ENCODE measurements at places on chromosomes 4 and X. TPM values are rescaled to one million over a fixed set of nuclear protein-coding genes. Genes with fewer than 3 reads are reported as not detected.

GRCh38 chr4:164441109-164441508, 312.8 kb upstream of the SMIM31 start:
- H3K27ac ChIP-seq = no peak overlapping the region
- no peaks in the 10 kb centered on the region for H3K27me3 ChIP-seq
- H3K4me3 ChIP-seq = no peak overlapping the region
- peaks cover 38% of the 10 kb centered on the region for H3K4me1 ChIP-seq

GRCh38 chrX:116726806-116727205, 264.0 kb upstream of the CT83 start:
- no peaks in the 10 kb centered on the region for H3K4me1 ChIP-seq
- no peaks in the 10 kb centered on the region for H3K36me3 ChIP-seq
- H3K27ac ChIP-seq = no peak overlapping the region
- H3K4me3 ChIP-seq = no peak overlapping the region
- H3K27me3 ChIP-seq = no peaks in the 10 kb centered on the region

The EREG gene
- total RNA-seq = 0.50 TPM

The C4orf46 gene
- 42.2 TPM for total RNA-seq

The CSAG3 gene
- not detected for total RNA-seq

- H3K27ac ChIP-seq = no peak overlapping the region
- H3K27me3 ChIP-seq = no peaks in the 10 kb centered on the region
- H3K36me3 ChIP-seq = no peaks in the 10 kb centered on the region
- H3K4me3 ChIP-seq = no peak overlapping the region
Measured at GRCh38 chr4:73788411-73788810, 48.0 kb downstream of the CXCL8 start.

The LIMCH1 gene
- 4.2 TPM for total RNA-seq

GRCh38 chr4:134533068-134533467, 331.5 kb upstream of the PABPC4L start:
- no peaks in the 10 kb centered on the region for H3K36me3 ChIP-seq
- no peak for DNase-seq
- H3K27me3 ChIP-seq = no peaks in the 10 kb centered on the region
- H3K4me3 ChIP-seq = no peak overlapping the region
- H3K4me1 ChIP-seq = no peaks in the 10 kb centered on the region
- H3K27ac ChIP-seq = no peak overlapping the region

The BEND2 gene
- not detected for total RNA-seq

DNA sequence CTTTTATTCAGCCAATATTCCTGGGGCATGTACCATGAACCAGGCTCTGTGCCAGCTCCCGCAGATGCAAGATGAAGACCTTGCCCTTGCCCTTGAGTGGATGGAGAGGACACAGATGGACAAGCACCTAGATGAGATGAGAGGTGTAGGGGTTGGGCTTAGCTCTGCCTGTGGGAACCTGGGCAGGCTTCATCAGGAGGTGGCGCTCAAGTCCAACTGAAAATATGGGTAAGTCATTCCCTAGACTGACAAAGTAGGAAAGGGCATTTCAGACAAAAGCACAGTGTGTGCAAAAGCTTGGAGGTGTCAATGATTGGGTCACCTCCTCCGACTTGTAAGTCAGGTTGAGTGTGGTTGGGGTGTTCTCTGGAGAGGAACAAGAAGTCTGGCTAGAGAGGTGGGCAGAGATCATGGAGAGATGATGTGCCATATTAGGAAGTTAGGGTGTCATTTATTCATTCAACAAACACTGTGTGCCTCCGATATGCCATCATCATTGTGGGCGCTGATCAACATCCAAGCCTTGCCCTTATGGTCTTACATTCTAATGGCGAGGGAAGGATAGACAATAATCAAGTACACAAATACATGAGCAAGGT, 64.6 kb downstream of the ANAPC4 start:
- no peaks in the 10 kb centered on the region for H3K36me3 ChIP-seq
- no peaks in the 10 kb centered on the region for H3K27me3 ChIP-seq
- H3K4me3 ChIP-seq = no peak overlapping the region
- H3K27ac ChIP-seq = no peak overlapping the region
- H3K4me1 ChIP-seq = peaks cover 14% of the 10 kb centered on the region

The CXCL5 gene
- not detected for total RNA-seq

DNA sequence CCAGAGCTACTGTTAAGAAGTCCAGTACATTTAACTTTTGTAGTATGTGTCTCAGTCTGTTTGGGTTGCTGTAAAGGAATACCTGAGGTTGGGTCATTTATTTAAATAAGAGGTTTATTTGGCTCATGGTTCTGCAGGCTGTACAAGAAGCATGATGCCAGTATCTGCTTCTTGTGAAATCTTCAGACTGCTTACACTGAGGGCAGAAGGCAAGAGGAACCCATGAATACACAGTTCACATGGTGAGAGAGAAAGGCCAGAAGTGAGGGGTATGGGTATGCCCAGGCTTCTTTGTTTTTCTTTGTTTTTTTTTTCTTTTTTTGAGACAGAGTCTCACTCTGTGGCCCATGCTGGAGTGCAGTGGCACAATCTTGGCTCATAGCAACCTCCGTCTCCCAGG, 6.0 kb upstream of the CISD2 start:
- H3K4me1 ChIP-seq = no peaks in the 10 kb centered on the region
- no peak for DNase-seq
- H3K27me3 ChIP-seq = no peaks in the 10 kb centered on the region
- H3K4me3 ChIP-seq = no peak overlapping the region
- H3K36me3 ChIP-seq = no peaks in the 10 kb centered on the region

GRCh38 chr4:100117750-100118149, 72.5 kb downstream of the DDIT4L start:
- peak; percentile 46 for DNase-seq
- H3K27ac ChIP-seq = no peak overlapping the region
- no peaks in the 10 kb centered on the region for H3K36me3 ChIP-seq
- H3K27me3 ChIP-seq = no peaks in the 10 kb centered on the region
- H3K4me3 ChIP-seq = no peak overlapping the region
- H3K4me1 ChIP-seq = peaks cover 13% of the 10 kb centered on the region

DNA sequence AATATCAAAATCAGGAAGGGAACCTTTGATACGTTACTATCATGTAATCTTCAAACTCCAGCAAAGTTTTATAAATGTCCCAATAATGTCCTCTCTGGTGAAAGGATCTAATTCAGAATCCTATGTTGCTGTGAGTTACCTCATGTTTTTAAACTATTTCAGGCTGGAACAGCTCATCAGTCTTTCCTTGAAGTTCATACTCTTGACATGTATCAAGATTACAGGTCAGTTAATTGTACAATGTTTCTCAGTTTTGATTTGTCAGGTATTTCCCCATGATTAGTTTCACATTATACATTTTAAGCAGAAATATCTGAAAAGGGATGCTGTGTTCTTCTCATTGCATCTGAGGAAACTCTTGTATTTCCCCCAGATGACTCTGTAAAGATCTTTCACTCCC, 136.5 kb upstream of the HS3ST1 start:
- no peak for DNase-seq
- H3K27ac ChIP-seq = no peak overlapping the region
- no peaks in the 10 kb centered on the region for H3K27me3 ChIP-seq
- H3K4me3 ChIP-seq = no peak overlapping the region
- H3K36me3 ChIP-seq = no peaks in the 10 kb centered on the region

The DACH2 gene
- total RNA-seq = not detected

DNA sequence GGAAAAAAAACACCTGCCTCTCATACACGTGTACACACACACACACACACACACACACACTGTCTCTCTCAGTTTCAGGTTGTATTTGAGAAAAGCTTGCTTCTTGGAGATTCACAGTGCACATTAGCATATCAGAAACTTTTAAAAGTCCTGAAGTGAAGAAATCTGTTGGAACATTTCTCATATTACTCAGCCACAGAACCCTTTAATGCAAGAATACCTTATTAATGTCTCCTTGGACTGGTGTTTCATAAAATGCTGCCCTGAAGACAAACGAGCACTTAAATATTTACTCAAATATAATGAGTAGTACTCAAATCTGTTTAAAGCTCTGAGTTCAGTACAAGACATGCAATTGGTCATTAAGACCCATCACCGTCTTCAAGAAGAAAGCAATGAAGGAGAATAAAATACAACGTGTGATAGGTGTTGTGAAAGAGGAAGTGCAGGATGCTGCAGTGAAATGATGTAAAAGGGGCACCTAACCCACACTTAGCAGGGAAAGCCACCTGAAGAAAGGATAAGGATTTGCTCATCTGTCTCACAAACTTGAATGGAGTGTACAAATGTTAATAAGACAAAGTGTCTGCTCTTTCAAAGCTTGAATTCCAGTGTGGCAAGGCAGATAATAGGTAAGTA, 57.0 kb downstream of the DCLK2 start:
- H3K27ac ChIP-seq = no peak overlapping the region
- H3K27me3 ChIP-seq = no peaks in the 10 kb centered on the region
- H3K4me3 ChIP-seq = no peak overlapping the region
- DNase-seq = no peak
- peaks cover 20% of the 10 kb centered on the region for H3K4me1 ChIP-seq
- no peaks in the 10 kb centered on the region for H3K36me3 ChIP-seq

The PABPC5 gene
- total RNA-seq = not detected

- H3K36me3 ChIP-seq = no peaks in the 10 kb centered on the region
- H3K27me3 ChIP-seq = no peaks in the 10 kb centered on the region
- H3K4me1 ChIP-seq = no peaks in the 10 kb centered on the region
- H3K4me3 ChIP-seq = no peak overlapping the region
Measured at GRCh38 chr4:77367638-77368037, 210.6 kb downstream of the CCNG2 start.

DNA sequence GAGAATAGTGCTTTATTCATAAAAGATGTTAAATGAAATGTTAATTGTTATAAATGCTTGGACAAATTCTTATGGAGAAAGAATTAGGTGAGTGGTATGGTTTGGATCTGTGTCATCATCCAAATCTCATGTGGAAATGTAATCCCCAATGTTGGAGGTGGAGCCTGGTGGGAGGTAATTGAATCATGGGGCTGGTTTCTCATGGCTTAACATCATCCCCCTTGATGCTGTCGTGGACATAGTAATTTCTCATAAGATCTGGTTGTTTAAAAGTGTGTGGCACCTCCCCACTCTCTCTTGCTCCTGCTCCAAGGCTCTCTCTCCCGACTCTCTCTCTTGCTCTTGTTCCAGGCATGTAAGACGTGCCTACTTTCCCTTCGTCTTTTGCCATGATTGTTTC, 22.5 kb downstream of the GYPE start:
- H3K36me3 ChIP-seq = no peaks in the 10 kb centered on the region
- no peak overlapping the region for H3K27ac ChIP-seq
- no peaks in the 10 kb centered on the region for H3K27me3 ChIP-seq
- no peak for DNase-seq

GRCh38 chrX:10296576-10296975, 139.8 kb downstream of the CLCN4 start:
- no peak overlapping the region for H3K4me3 ChIP-seq
- no peak overlapping the region for H3K27ac ChIP-seq
- no peaks in the 10 kb centered on the region for H3K4me1 ChIP-seq
- H3K27me3 ChIP-seq = peaks cover 3% of the 10 kb centered on the region
- DNase-seq = no peak

- no peak for DNase-seq
- no peaks in the 10 kb centered on the region for H3K36me3 ChIP-seq
- no peaks in the 10 kb centered on the region for H3K27me3 ChIP-seq
- H3K4me3 ChIP-seq = no peak overlapping the region
- H3K4me1 ChIP-seq = peaks cover 5% of the 10 kb centered on the region
Measured at GRCh38 chrX:41096339-41096955, 11.2 kb downstream of the USP9X start.

DNA sequence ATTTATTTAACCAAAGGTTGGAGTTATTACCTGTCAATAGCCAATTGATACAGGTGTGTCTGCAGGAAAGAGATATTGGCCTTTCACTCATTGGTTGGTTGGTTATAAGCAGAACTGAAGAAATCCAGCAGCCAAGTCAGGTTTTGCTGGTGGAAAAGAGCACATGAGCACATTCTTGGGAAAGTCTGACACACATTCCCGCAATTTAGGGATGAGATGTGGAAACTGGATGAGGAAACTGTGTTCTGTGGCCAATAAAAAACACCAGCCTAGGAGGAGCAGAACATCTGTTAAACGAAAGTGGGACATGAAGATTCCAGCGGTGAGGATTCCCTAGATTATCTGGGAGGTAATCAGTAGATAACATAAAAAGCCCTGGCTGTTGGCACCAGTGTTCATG, 567.4 kb upstream of the CPEB2 start:
- no peak overlapping the region for H3K4me3 ChIP-seq
- DNase-seq = no peak
- H3K4me1 ChIP-seq = peaks cover 4% of the 10 kb centered on the region
- H3K27ac ChIP-seq = no peak overlapping the region

The NAA11 gene
- not detected for total RNA-seq

DNA sequence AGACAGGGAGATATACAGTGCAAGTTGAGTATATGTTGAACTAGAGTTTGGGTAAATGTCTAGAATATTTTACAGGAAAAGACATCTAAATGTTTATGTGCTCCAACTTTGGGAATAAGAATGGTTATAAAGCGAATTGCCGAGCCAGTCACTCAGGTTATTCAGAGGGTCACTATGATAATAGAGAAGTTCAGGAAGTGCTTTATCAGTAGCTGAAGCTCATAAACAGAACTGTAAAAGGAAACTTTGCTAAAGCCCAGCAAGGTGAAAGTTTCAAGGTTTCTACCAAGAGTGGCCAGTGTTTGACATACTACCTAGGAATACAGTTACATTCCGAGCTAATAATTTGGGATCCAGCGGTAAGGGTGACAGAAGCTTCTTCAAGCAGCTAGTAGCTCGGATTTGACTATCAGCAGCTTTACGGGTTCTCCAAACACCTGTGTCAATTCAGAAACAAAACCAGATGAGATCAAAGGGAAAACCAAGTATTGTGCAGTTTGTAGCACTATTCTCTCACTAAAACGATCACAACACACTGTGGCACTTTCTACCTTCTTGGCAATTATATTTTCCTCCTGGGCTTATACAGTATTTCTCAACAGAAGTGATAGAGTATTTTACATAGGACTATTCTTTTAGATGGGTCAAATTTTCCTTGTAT, 17.2 kb upstream of the BCLAF3 start:
- no peak for DNase-seq
- no peak overlapping the region for H3K27ac ChIP-seq
- H3K27me3 ChIP-seq = no peaks in the 10 kb centered on the region
